IMR-90 (cell line): ENCODE measurements at places on chromosomes 7 and 10. TPM values are rescaled to one million over a fixed set of nuclear protein-coding genes. Genes with fewer than 3 reads are reported as not detected.

GRCh38 chr10:82980321-82980720, 1105.3 kb downstream of the NRG3 start:
- no peak overlapping the region for H3K27ac ChIP-seq
- H3K36me3 ChIP-seq: no peaks in the 10 kb centered on the region
- no peak for DNase-seq
- no peak overlapping the region for H3K4me3 ChIP-seq

Gene CALHM1
- not detected in 2 replicates for total RNA-seq

GRCh38 chr10:47038881-47039561, 127.8 kb downstream of the PTPN20 start:
- no peak for DNase-seq
- no peaks in the 10 kb centered on the region for H3K36me3 ChIP-seq
- H3K27me3 ChIP-seq: peaks cover 31% of the 10 kb centered on the region

- no peaks in the 10 kb centered on the region for H3K27me3 ChIP-seq
- no peak overlapping the region for H3K4me3 ChIP-seq
- no peaks in the 10 kb centered on the region for H3K36me3 ChIP-seq
- no peaks in the 10 kb centered on the region for H3K4me1 ChIP-seq
- no peak for DNase-seq
Measured at GRCh38 chr7:149379625-149380024, 81.2 kb downstream of the ZNF777 start.

DNA sequence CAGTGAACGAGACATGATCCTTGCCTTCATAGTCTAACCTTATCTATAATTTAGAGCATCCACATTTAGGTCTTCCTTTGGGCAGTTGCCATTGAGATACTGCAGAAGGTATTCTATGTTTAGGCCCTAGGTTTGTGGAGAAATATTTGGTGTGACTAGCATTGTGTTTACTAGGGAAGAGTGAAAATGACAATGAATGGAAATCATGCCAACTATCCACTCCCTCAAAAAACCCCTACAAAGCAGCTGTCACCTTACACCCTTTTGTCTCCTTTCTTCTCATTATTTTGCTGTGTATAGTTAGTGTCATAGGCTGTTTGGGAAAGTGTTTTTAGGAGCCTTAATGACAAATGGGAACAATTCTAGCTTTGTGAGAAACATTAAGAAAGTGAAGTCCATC, 3.2 kb downstream of the CCNJ start:
- peaks cover 6% of the 10 kb centered on the region for H3K36me3 ChIP-seq
- no peaks in the 10 kb centered on the region; the same call in 1 of the 2 replicates for H3K4me1 ChIP-seq
- H3K27ac ChIP-seq: no peak overlapping the region
- DNase-seq: no peak
- H3K27me3 ChIP-seq: no peaks in the 10 kb centered on the region

Gene FAM221A
- total RNA-seq: 1.1 and 1.4 TPM in 2 replicates

DNA sequence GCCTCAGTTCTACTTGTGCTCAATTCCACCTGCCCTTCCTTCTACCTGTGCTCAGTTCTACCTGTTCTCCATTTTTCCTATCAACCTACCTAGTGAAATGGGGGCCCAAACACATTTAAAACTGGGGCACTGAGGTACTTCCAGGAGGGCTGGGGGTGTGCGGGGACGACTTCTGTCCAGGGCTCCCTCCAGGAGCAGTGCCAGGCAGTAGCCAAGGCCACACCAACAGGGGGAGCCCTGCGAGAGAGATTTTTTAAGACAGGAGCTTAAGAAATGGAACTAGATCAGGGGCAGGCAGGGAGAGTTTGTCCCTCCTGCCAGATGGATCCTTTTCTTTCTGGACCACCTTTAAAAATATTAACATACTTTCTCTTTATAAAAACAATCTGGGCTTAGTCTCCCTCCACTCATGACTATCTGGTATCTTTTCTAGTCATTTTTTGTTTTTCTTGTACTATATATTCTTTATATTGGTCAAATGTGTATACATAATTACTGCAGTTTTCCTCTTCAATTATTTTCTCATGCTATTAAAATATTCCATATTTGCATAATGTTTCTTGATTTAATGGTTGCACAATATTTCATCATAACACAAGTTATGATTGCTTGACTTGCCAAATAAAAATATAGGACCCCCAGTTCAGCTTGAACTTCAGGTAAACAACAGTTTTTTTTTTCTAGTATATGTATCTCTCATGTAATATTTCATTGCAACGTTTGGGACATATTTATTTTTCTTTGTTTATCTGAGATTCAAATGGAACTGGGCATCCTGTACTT, 47.3 kb upstream of the INSYN2A start:
- no peak overlapping the region for H3K4me3 ChIP-seq
- H3K27ac ChIP-seq: no peak overlapping the region
- no peaks in the 10 kb centered on the region for H3K27me3 ChIP-seq
- peaks cover 3% of the 10 kb centered on the region; the same call in 1 of the 2 replicates for H3K4me1 ChIP-seq
